ENCODE measurements at places on chromosomes 3 and 15.
A peak's percentile ranks its signal among the peaks of the same experiment; 100 is the strongest.

- DNase-seq: no peak
Observed at GRCh38 chr15:65466901-65467300, 44.2 kb upstream of the IGDCC4 start.

- DNase-seq: no peak
Observed at GRCh38 chr3:43870844-43871626, 180.3 kb downstream of the ABHD5 start.

DNA sequence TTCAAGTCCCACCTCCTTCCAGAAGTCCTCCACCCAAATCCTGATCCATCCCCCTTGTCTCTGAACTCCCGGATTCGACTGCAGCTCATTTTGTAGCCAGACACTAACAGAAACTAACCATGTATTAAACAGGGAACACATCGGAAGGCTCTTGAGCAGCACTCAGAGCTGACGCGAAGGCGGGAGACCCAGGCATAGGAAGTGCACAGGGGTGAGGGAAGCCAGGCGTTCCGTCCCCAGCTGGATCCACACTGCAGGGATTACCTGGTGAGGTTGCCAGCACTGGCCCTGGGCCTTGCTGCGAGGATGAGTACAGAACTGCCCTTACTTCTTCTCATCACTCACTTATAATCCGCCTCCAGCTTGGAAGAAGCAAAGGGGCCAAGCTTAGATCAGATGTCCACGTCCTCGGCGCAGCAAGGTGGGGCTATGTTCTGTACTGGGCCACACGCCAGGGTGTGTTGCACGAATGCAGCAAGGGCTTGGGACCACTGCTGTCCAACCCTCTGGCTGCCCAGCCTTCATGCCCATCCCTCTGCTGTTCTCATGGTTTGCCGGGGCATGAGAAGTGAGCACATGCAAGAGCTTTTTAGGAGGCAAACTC lies 124.2 kb upstream of the SMAD3 start:
- no peak for DNase-seq

DNA sequence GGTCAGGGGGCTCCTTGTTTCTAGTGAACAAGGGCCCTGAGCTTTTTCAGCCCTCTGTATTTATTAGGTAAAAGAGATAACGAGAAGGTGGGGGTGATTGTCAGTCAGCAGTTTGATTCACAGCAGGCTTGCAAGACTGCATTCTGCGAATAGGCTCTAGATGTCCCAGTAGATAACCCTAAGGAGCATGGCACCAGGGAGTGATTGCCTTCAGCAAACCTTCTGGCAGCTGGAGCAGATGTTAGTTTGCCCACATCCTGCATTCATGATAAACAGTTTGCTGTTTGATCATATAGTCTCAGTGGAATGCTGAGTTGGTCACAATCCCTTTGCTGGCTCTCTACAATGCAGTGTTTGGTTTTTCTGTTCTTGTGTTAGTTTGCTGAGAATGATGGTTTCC lies 161.3 kb upstream of the GADL1 start:
- no peak for DNase-seq

DNA sequence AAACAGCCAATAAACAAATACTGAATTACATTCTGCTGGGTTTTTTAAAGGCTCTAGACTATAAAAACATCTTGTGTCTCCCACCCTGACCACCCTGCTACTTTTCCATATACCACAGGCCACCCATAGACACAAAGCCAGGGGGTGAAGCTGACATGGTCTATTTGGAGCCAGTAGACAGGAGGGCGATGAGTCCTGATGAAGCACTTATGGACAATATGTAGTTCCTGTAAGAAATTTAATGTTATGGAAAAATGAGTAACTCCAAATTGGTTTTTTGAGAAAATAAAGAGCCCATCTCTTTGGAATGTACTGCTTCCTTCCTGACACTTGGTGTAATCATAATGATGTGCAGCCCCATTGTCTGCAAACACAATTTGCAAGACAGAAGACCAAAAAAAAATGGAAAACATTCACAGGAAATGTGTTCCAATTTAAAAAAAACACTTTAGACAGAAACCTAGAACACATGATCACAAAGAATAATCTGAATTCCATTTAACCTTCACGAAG lies 11.8 kb downstream of the SSR3 start:
- no peak for DNase-seq

- peak; percentile 55 for DNase-seq
Observed at GRCh38 chr3:30319713-30320112, 286.7 kb upstream of the TGFBR2 start.

- no peak for DNase-seq
Observed at GRCh38 chr15:87619161-87619960, 637.2 kb downstream of the NTRK3 start.

DNA sequence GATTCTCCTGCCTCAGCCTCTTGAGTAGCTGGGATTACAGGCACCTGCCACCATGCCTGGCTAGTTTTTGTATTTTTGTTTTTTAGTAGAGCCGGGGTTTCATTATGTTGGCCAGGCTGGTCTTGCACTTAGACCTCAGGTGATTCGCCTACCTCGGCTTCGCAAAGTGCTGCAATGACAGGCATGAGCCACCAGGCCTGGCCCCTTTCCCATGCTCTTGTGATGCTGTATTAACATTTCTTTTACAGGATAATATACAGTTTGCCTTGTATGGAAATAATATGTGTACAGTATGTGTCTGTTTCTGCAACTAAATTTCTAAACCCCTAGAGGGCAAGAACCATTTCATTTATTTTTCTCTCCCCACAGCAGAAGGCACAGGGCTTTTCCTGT lies 37.8 kb downstream of the SCG5 start:
- DNase-seq: no peak

DNA sequence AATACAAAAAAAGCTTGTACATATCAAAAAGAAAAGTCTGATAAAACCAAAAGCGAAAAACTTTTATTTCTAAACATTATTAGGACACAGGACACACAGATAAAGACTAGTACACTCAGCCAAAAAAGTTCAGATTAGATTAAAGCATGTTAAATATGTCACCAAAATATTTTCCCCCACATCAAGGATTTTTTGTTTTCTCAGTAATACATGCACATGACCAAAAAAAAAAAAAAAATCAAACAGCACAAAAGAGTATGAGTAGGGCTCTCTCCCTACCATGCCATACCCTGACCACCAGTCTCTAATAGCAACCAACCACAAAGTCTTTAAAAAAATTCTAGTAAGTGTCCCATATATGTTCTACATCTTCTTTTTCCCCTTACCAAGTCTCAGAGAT lies 77.4 kb downstream of the LRRFIP2 start:
- DNase-seq: no peak

DNA sequence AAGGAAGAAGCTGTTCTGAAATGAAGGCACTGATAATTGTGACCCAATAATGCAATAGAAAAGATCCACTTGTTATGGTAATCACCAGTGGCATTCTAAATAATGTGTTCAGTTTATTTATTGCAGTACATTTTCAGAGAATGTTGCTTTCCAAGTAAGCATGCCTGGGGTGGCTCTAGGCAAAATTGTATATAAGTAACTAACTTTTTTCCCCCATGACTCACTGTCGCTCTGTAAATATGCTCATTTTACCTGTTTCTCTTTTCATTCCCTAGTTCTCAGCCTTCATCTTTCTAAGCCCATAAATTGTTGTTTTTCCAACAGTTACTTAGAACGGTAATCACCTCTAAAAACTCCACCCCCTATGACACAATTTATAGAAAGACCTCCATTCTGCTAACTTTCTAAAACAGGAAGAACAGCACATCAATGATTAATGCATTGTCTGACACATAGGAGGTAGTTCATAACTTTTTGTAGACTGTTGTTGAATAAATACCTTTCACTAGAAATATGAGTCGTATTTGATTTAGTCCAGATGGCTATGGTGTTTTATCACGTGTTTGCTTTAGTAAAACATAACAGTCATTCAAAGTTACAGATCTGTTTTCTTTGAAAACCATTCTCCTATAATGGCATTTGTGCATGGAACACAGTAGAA lies 143.1 kb downstream of the LSAMP start:
- DNase-seq: no peak

DNA sequence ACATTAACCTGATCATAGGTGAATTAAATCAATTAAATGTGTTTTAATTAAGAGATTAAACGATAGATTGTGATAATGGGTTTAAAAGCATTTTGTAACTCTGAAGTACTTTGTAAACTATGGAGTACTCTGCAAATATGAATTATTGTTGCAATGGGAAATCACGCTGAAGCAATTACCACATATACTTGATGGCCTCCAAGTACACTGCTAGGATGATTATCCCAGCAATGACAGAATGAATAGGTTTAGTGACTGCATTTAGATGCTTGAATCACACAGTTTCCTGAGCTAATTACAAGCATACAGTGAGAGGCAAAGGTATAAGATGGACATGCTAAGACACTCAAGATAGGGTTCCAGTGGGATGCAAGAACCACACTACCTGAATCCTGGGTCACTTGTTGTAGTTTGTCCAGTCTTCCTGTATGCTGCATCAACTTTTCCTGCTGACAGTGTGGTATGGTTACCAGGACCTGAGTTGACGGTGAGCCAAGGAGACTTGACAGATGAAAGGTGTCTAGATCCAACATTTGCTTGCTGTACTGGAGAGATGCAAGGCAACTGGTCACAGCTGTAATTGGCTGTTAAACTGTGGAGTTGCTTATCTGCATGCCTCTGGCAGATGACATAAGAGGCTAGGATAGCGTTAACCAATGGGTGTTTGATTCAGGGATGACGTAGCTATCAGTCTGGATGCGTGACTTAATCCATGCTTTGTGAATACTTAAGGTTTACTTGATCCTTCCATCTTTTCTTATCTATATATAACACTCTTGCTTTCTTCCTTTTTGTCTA lies 38.0 kb downstream of the RNF13 start:
- no peak for DNase-seq

- no peak for DNase-seq
Observed at GRCh38 chr15:68427366-68427765, 4.6 kb downstream of the ITGA11 start.

GRCh38 chr3:127162947-127163645 lies 29.8 kb upstream of the PRR23E start:
- no peak for DNase-seq

DNA sequence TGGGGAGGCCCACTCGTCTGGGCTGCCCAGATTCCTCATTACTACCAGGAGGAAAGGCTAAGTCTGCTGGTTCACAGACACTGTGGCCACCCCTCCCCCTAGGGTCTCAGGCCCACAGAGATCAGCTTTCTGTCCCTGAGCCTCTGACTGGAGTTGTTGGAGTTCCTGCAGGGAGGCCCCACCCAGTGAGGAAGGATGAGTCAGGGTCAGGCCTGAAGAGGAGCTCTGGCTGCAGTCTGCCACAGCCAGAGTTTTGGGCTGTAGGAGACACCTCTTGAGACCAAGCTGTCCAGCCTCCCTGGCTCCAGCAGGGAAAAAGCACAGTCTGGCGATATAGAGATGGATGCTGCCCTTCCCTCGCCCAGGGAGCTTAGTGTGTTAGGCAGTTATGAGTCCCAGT lies 720.9 kb upstream of the SEMA6D start:
- no peak for DNase-seq

DNA sequence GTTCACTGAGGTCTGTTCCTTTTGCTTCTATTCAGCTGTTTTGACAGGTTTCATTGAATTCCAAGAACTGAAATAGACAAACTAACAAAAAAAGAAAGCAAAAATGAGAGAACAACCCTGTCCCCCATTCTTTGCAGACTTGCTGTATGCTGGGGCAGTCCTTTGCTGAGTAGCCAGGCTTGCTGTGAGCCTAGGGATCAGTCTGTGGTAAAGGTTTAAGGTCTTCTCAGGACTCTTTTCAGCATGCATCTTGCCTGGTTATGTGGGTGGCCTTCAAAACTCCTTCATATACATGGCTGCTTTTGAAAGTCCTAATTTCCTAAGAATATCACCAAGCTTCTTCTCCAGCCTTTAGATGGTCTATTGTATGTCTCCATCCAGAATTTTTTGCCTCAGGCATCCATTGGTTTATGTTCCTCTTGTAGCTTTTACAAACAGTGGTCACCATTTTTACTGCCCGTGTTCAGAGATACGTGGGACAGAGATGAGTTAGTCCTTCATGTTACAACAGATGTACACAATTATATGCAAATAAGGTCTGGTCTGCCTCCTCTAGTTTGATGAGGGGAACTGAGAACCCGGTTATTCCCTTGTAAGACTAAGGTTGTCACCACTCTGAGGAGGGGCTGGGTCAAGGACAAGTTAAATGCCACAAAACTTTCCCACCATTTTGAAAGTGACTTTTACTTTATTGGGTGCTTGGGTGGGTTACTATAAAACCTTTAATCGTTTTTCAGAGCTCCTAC lies 41.4 kb downstream of the SACM1L start:
- no peak for DNase-seq

DNA sequence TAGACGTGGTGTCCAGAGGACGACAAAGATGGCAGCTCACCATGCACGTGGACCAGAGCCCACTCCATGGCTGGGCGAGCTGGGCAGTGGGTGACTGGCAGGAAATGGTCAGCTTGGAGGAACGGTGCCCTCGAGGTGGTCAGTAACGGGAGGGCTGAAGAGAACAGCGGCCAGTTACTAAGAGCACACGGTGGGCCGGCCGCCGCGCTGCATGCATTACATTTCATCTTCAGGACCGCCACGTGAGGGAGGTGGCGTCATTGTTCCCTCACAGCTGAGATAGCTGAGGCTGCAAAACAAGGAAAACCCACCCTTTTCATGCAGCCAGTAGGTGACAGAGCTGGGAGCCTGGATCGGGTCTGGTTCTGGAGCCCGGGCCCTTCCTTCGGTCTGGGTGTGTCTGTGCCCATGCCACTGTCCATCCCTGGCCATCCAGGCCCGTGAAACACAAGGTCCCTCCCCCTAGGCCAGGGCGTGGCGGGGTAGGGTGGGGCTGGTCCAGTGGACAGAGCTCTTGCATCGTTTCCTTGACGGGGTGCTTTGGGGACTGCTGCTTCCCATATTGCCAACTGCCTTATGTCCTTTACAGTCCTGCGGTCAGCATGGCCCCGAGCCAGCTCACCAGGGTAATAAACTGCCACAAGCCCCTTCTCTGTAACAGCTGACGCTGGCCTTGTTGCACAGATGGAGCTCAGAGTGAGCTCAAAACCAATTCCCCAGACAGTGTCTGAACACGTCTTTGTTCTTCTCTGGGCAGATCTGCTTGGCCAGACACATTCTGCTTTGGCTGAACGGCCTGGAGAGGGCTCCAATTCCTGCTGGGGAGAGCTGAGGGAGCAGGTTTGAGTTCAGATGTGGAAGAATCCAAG lies 51.8 kb downstream of the RGMA start:
- DNase-seq: peak; percentile 69

- DNase-seq: no peak
Observed at GRCh38 chr3:2452249-2452648, 353.6 kb downstream of the CNTN4 start.

- DNase-seq: peak; percentile 59
Observed at GRCh38 chr15:74540161-74540760, 759 bp upstream of the ARID3B start.

- DNase-seq: no peak
Observed at GRCh38 chr3:13466781-13467180, 13.3 kb upstream of the HDAC11 start.

Measured in SW480 (cell line).